NCI-H1105 (cell line): ENCODE measurements at places on chromosomes 2 and 18.

DNA sequence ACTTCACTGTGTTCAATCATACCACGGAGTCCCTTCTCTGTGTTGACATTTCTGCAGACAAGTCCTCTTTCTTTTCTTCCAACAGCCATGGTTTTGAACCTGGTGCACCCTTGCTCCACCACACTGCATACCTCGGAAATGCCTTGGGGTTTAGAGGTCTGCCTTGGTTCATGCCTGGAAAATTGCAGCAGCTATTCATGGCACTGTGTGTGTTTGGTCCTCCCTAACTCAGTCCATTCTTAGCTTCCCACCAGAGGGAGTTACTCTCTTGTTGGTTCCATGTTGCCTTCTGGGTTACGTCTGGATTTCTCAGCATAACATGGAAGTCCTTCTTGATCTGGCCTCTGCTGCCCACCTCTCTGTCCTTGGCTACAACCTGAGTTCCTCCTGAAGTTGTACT lies 206.0 kb downstream of the FHOD3 start:
- no peak for DNase-seq

GRCh38 chr18:58337686-58338085 lies 291.2 kb downstream of the ALPK2 start:
- DNase-seq: no peak

GRCh38 chr2:231456295-231457004 lies 7.8 kb downstream of the NCL start:
- no peak for DNase-seq

DNA sequence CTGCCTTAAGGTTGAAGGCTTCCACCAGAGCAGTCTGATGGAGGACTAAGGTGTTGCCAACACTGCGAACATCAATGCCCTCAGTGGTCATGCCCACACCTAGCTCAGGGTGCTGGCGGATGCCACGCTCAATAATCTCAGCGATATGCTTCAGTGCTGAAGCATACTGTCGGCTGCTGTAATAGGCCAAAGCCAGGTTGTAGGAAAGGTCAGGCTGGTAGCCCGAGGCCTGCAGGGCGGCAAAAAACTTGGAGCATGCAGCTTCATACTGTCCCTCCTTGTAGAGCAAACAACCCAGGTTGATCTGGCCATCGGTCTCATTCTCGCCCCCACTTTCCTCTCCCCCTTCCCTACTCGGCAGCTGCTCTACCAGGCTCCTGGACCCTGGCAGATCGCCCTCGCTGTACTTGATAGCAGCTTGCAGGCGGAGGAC lies 159.4 kb downstream of the AGPS start:
- peak; percentile 52 for DNase-seq

DNA sequence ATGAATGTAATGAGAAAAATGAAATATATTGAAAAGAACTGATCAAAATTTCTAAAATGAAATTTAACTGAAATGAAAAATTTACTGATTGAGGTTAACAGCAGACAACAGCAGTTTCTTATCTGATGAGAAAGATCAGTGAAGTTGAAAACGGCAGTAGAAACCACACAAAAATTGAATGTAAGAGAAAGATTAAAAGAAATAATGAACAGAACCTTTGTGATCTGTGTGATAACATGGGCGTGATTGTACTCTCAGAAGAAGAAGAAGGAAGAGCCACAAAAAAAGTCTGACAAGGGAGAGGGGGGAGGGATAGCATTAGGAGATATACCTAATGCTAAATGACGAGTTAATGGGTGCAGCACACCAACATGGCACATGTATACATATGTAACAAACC lies 45.2 kb downstream of the FAM117B start:
- DNase-seq: no peak
